Omental fat pad (tissue), 4 donors: ENCODE measurements at places on chromosomes 13 and 19.

GRCh38 chr13:102035969-102036368, 365.9 kb downstream of the FGF14 start:
- DNase-seq, result no peak

- DNase-seq, result no peak
Measured at GRCh38 chr13:101627556-101627943, 175.1 kb downstream of the ITGBL1 start.

- DNase-seq, result no peak
Measured at GRCh38 chr13:41488124-41488523, 30.8 kb downstream of the RGCC start.

GRCh38 chr19:47601180-47601904, 7.6 kb upstream of the BICRA start:
- no peak for DNase-seq

- DNase-seq, result no peak
Measured at GRCh38 chr13:34750078-34750931, 191.8 kb upstream of the NBEA start.

GRCh38 chr13:21872795-21873194, 201.9 kb downstream of the FGF9 start:
- no peak for DNase-seq

- DNase-seq, result no peak
Measured at GRCh38 chr13:20156702-20157101, 4.2 kb downstream of the GJA3 start.

- no peak for DNase-seq
Measured at GRCh38 chr13:66036024-66036614, 1194.0 kb downstream of the PCDH9 start.

DNA sequence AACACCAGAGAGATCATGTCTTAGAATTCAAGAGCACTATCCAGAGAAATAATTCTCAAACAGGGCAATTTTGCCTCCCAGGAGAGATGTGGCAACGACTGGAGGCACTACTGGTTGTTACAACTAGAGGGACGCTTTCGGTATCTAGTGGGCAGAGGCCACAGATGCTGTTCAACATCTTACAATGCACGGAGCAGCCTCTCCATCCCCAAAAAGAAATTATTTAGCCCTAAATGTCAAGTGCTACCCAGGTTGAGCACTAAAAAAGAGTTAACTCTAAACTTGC, 78.6 kb downstream of the ABCC4 start:
- no peak for DNase-seq

DNA sequence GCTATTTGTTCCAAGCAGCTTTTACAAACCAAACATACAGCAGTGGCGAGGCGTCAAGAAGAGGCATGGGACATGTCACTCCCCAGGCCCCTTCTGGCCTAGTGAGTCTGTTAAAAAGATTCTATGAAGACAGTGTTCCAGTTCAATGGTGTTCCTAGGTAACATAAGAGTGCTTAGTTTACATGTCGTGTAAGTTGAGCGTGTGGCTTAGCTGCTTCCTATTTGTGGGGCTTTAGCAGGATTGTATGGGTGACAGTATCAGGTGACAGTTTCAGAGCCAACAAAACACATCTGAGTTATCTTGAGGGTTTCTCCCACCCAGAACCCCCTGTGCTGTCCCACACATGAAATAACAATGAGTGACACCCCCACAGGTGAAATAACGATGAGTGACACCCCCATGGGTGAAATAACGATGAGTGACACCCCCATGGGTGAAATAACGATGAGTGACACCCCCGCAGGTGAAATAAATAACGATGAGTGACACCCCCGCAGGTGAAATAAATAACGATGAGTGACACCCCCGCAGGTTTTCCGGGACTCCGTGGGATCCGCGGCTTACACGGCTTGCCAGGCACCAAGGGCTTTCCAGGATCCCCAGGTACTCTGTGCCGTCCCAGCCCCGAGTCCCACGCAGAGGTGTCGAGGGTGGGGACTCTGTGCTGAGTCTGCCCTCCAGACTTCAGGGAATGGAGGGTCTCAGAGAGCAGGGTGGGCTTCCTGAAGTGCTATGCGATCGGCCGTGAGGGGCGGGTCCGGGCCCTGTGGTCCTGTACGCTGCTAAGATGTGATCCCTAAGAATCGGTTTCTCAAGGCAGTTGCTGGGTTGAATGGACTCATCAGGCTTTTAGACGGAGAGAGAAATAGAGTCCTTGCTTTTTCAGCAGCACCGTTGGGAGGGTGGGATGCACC, 68.6 kb downstream of the RAB20 start:
- DNase-seq, result no peak

- DNase-seq, result no peak
Measured at GRCh38 chr13:43126420-43126819, 103.0 kb downstream of the DNAJC15 start.

GRCh38 chr19:44958090-44958489, 2.9 kb downstream of the CLPTM1 start:
- DNase-seq, result no peak

GRCh38 chr13:49455007-49455398, 10.9 kb downstream of the SETDB2 start:
- no peak for DNase-seq

DNA sequence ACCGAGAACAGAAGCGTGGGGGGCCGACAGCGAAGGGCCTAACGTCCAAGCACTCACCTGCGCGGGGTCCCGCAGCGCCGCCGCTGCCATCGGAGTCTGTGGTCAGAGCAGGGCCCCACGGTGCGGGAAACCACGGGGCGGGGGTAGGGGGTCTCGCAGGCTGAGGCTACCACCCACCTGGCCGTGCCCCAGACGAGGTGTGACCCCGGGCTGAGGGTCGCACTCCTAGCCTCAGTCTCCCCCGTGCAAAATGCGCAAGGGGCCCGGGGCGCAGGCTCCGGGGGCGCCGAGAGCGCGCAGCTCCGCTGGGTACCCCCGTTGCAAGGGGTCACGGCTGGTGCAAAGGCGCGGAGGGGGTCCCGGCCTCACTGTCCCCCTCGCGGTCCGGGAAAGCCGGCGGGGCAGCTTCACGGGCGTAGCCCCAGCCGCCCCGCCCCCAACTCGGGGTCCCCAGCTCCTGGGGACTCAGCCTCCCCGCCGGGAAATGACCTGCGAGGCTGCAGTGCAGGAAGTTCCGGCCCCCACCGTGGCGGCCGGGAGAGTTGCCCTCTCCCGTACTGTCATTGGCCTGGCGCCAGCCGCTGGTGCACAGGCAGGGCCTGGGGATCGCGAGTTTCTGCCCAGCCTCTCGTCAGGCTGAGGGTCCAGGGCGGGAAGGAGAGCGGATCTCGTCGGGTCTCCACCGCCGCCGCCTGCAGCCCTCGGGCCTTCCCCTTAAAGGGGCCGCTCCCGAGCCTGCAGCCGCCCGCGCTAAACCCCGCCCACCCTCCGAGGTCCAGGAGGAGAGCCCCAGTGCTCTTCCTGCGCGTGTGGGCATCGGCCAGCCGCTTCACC, at the start of gene ZNF792:
TSS of gene ZNF792 (minus strand) at position 657 of the 834 bp plus-strand sequence. CDS start at position 90, 567 bp downstream.
- no peak for DNase-seq

DNA sequence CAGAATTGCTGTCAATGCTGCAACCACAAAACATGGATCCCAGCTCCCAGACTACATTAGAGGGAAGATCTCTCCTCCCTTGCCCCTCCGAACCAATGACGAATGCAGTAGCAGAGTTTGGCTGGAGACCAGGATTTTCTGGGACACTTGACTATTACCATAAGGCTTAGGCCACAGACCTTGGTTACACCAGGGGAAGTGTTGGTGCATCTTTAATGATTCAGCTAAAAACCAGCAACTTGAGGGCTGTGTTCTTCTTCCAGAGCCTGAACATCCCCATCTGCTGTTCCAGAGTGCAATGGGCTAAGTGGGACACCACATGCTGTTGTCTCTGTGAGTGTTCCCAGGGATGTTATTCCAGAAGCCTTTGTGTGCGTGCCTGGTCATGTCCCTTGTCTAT, 528.2 kb downstream of the LMO7 start:
- DNase-seq, result no peak

- DNase-seq, result no peak
Measured at GRCh38 chr13:102392481-102393209, 9.2 kb downstream of the FGF14 start.

GRCh38 chr19:444677-445210, 16.1 kb downstream of the SHC2 start:
- no peak for DNase-seq

- no peak for DNase-seq
Measured at GRCh38 chr13:41639237-41639904, 182.0 kb downstream of the RGCC start.

GRCh38 chr13:73417012-73417615, 358.3 kb downstream of the KLF5 start:
- no peak for DNase-seq

GRCh38 chr19:11970174-11970573, 5.3 kb downstream of the ZNF763 start:
- DNase-seq, result no peak

- DNase-seq, result no peak
Measured at GRCh38 chr13:100673713-100674571, 653 bp downstream of the TMTC4 start.

DNA sequence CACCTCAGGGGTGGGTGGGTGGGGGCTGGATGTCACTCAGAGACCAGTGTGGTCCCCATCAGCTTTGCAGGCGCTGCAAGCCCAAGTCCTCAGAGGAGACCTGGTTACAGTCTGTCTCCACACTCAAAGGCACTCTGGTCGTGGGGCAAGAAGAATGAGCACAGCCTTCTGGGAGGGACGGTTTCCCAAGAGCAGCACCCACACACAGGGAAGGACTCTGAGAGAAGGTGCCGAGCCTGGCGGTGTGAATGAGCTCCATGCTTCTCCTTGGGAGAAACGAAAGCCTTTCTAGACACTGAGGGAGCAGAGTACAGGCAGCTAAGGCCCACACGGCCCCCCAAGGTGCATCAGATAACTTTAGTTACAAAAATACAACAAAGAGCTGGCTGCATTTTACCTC, 473.6 kb downstream of the FOXO1 start:
- no peak for DNase-seq
